CD4-positive, alpha-beta T cell treated with Interleukin-17A for 1 hour (primary cell): ENCODE measurements at places on chromosomes 1 and 21.

GRCh38 chr1:79599257-79599656 lies 592.7 kb upstream of the ADGRL4 start:
- no peak for DNase-seq

DNA sequence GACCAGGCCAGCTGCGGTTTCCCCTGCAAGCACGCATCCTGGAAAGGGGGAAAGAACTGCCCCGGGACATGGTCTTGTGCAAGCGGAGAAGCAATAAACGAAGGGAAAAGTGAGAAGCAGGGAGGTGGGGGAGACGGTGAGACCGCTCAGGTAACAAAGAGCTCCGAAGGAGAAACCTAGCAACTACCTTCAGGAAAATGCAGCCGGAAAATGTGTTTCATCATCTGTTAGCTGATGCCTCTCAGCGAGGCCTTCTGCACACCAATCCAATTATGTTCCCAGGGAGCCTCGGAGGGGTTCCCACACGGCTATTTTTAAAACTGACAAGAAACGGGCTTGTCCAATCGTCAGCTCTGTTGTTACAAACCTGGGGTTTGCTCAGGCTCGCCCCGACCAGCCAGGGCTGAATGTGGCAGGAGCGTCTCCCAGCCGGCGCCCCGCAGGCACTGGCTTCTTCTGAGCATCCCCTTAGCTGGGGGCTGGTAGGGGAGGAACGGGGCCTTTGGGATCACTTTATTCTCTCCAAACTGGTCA lies 3.4 kb downstream of the RIPK4 start:
- no peak for DNase-seq

DNA sequence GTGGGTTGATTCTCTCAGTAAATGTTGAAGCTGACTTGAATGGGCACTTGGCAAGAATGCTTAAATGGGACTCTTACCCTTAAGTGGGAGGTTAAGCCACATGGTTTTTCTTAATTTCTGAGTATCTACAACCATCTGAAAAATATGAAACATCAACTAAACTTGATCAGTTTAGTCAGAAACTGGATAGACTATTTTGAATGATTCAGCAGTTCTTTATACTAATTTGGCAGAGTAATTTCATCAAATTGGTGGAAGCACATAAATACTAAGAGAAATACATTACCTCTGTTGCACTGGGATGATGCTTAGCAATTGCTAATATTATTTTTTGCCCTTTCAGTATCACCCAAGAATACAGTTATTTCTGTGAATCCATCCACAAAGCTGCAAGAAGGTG lies 4.7 kb downstream of the VCAM1 start:
- no peak for DNase-seq

DNA sequence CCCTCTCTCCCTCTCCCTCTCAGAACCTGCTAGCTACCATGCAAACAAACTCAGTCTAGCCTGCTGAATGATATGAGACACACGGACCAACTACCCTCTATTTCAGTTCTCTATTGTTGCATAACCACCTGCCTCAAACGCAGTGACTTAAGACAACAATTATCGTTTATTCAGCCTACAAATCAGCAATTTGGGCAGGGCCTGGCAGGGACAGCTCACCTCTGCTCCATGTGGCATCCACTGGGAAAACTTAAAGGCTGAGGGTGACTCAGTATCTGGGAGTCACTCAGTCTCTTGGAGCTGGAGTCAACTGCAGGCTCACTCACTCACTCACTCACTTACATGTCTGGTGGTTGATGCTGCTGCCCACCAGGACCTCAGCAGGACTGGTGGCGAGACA lies 121.3 kb downstream of the SEC16B start:
- no peak for DNase-seq

GRCh38 chr21:17786071-17786850 lies 32.9 kb downstream of the C21orf91 start:
- no peak for DNase-seq

- DNase-seq: no peak
Measured at GRCh38 chr1:85440612-85441011, 24.3 kb downstream of the DDAH1 start.

GRCh38 chr1:162530307-162530987 lies 31.1 kb upstream of the UAP1 start:
- DNase-seq: peak; percentile 1

- DNase-seq: no peak
Measured at GRCh38 chr1:183804916-183805841, at the start of gene RGL1. Gene RGL1, plus strand, starts transcription at chr1:183805120. Its CDS starts 178 bp downstream, at chr1:183805298.

DNA sequence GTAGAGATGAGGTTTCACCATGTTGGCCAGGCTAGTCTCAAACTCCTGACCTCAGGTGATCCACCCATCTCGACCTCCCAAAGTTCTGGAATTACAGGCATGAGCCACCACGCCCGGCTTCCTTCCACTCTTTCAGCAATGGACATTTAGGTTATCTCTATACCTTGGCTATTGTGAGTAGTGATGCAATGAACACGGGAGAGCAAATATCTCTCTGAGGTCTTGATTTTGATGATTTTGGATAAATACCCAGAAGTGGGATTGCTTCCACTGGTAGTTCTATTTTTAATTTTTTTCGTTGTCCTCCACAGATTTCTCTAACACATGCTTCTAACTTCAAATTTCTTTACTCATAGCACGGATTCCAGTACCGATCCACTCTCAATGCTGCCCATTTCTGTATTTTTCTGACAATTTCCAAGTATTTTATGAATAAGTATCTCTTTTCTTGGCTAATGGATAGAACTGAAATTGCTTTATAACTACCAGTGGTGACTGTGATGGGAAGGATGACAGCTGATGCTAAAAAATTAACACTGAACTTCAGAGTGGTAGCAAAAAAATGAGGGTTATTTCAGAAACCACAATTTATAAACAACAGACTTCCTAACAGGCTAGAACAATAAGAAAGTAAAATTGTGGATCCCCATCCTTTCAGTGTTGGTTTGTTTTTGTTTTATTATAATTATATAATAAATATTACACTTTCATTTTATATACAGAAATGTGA lies 327.5 kb upstream of the RUNX1 start:
- no peak for DNase-seq

DNA sequence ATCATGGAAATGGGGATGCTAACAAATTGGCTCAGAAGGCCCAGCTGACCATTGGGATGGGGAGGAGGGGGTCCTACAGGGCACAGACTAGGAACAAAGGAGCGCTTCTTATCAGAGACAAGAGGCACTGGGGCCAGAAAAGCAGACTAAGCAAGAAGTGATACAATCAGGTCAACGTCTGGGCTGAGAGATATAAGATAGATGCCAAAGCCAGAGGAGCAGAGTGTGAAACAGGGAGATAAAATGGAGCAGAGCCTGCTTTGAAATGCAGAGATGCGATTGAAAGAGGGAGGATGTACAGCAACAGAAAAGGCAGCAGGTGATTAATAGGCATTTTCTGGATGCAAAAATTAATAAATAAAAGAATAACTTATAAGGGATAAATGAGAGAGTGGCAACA lies 127.5 kb upstream of the SAMSN1 start:
- no peak for DNase-seq

DNA sequence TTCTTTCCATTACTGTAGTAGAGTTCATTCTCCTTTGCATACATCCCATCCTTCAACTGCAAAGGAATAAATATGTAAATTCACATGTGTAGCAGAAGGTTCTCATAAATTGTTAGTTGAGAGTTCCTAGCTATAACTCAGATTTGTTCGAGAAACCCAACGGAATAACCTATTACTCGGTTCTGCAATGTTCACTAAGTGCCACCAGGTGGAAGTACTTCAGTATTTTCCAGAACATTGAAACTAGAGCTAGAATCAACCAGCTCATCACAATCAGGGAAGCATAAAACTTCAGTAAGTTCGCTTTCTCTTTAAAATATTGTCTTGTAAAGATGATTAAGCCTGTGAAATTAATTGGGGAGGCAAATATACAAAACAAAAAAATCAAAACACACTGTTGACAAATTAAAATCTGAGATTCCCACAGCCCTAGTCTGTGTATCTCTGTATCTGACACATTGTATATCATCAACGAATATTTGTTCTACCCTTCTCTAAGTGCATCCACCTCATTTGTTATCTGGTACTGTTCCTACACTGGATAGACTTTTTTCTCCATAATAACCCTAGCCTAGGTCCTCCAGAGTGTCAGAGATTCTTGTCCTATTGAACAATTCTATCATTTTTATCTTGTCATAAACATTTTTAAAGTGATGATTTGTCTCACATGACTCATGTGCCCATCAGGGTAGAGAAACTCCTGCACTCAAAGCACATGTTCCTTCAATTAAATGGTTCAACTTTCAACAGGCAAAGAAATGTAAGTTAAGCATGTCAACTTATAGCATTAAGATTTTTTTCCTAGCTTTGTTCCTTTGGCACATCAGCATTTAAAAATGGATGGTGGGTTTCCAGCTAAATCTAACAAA lies 31.9 kb downstream of the MROH9 start:
- DNase-seq: peak; percentile 23

DNA sequence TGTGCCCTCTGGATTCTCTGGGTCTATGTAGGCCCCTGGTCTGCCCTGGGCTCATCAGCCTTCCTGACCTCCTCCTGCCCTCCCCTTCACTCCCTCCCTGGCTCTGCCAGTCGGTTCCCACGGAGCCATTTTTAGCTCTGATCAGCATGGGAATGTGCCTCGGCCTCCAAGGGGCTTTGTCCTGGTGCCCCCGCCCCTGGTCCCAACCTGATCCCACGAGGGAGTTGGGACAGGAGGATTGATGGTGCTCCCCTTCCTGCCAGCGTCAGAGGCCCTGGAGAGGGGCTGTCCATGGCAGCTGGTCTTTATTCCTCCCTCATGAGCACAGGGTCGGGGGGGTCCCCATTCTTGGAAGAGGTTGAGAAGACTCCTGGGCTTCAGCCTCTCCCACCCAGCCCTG lies 24.9 kb downstream of the ETNK2 start:
- no peak for DNase-seq

GRCh38 chr1:2049225-2049717 lies 940 bp upstream of the PRKCZ start:
- DNase-seq: peak; percentile 16

DNA sequence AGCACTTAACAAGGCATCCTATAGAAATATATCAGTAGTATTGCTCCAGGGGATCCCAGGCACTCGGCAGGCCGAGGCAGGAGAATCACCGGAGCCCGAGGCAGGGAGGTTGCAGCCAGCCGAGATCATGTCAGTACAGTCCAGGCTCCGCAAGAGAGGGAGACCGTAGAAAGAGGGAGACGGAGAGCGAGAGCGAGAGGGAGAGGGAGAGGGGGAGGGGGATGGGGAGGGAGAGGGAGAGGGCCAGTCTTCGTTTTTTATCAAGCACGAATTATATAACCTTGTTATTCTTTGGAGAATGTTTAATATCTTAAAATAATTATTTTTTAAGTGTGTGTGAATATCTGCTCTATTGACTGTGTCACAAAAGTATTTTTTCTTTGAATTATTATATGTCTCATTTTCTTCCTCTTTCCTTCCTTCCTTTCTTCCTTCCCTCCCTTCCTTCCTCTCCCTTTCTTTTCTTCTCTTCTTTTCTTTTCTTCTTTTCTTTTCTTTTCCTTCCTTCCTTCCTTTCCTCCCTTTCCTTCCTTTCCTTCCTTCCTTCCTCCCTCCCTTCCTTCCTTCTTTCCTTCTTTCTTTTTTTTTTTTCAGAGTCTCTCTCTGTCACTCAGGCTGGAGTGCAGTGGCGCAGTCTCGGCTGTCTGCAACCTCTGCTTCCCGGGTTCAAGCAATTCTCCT lies 233.7 kb downstream of the SRGAP2C start:
- no peak for DNase-seq

- DNase-seq: no peak
Measured at GRCh38 chr1:40384887-40385286, 11.4 kb downstream of the SMAP2 start.

DNA sequence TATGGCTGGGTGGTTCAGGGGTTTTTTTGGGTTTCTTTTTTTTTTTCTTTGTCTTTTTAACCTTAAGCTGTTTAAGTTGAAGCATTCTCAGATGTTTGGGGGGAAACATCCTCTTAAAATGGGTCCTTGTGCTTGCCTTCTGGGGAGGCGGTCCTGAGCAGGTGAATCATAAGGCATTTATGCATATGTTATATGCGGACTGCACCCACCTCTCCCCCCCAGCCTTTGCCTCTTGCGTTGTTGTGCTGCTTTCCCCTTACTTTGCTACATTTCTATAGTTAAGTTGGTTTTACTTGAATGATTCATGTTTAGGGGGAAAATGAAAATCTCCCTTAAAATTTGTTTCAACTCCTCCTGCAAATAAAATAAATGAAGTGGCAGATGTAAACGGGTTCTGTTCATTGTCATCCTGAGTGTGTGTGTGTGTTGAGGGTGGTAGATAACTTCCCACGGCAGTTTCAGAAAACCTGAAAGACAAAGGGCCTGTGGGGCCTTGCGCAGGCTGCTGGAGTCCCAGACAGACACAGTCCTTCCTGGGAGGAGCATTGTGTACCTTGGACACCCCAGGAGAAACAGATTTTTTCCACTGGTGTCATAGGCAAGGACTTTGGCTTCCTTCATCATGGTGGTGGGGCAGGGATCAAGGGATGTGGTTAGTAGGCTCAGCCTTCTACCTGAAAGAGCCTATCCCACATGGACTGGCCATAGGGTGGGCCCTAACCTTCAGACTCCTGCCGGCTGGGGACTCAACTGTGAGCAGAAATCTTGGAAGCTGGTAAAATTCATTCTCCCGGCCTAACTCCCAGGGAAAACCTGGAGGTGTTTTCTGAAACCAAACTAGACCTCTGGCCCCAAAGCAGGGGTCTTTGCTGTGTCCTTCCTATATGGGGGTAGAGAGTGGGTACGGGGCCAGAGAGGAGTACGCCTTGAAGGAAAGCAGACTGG lies 926 bp upstream of the SH3D21 start:
- DNase-seq: no peak

DNA sequence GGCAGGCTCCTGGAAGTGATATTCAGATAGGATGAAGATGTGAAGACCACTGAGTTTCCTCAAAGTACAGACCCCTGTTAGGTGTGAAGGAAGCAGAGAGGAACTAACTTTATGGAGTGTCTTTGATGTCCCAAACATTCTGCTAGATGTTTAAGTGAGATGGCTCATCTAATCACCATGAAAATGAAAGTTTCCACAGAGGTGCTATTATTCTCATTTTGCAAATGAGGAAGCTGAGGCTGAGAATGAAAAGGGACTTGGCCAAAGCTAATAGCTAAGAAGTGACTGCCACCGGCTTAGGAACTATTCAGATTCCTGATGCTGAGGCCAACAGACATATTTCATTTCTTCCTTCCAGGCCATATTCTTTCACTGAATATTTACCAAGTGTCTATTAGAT lies 45.9 kb upstream of the WLS start:
- DNase-seq: no peak

DNA sequence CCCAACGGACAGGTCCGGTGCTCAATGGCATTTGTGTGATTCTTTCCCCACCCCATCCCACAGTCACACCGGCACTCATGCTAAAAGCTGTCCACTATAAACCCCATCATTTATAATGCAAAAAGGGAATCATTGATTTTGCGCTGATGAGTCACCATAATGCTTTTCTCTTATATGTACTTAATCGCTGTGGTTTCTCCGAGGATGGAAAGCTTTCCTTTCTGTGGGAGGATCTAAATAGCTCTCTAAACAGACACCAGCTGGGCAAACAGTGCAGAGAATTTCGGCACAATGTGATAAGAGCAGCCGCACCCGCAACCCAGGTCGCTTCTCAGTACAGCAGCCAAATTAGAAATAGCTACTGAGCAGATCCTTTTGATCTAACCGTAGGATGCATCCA lies 85.6 kb downstream of the SETD4 start:
- no peak for DNase-seq

GRCh38 chr21:42080788-42081083 lies 9.6 kb downstream of the UMODL1 start:
- no peak for DNase-seq
